A549 treated with CpdA at 1 μM for 4 hours (cell line): ENCODE measurements at places on chromosomes 11 and 22. TPM values are rescaled to one million over a fixed set of nuclear protein-coding genes. Genes with fewer than 3 reads are reported as not detected.

The PGAP2 gene
- total RNA-seq = 17.6 to 22.7 TPM (median 21.5 TPM) in 5 replicates

The RASL10A gene
- 0.13 to 0.32 TPM (median 0.24 TPM) in 4 of 5 replicates, not detected in the other for total RNA-seq

The CD6 gene
- total RNA-seq = 0.10 to 0.64 TPM (median 0.27 TPM) in 5 replicates

The BSX gene
- not detected in 5 replicates for total RNA-seq

The TEX54 gene
- total RNA-seq = not detected in 5 replicates

The SLC35E4 gene
- 5.2 to 7.6 TPM (median 6.4 TPM) in 5 replicates for total RNA-seq

The CCDC15 gene
- total RNA-seq = 0.45 to 0.72 TPM (median 0.54 TPM) in 5 replicates

The FAM83F gene
- not detected in 5 replicates for total RNA-seq

The SYT13 gene
- total RNA-seq = 7.2 to 9.1 TPM (median 8.4 TPM) in 5 replicates

The OR5L2 gene
- not detected in 5 replicates for total RNA-seq

The GLYATL2 gene
- total RNA-seq = not detected in 5 replicates
